ENCODE measurements at places on chromosomes 2 and 18.
A peak's percentile ranks its signal among the peaks of the same experiment; 100 is the strongest.

DNA sequence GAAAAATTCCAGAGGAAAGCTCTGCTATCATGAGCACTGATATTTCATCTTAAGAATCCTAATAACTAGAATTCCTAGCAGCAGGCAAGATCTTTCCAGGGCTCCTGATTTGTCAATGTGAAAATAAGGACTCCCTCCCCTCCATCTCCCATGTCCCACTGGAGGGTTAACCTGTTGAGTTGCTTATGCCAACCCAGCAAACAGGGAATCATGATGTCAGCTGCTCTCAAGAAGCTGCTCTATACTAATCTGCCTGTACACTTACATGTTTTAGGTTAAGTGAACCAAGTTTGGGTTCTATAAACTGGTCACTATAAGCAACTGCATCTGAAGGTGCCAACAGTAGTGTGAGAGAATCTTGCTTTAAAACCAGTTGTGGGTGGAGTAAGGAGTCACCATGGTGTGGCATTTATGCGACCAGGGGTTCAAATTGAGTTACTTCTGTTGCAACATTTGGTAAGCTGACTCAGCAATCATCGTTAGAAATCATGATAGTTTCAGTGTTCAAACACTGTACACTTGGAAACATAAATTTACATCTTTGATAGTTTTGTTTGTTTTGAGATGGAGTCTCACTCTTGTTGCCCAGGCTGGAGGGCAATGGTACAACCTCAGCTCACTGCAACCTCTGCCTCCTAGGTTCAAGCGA lies 53.4 kb downstream of the STK25 start:
- no peaks in the 10 kb centered on the region for H3K4me1 ChIP-seq
- DNase-seq: no peak
- H3K36me3 ChIP-seq: no peaks in the 10 kb centered on the region
- no peak overlapping the region for H3K27ac ChIP-seq
- no peak overlapping the region for H3K4me3 ChIP-seq

- H3K4me1 ChIP-seq: peaks cover 2% of the 10 kb centered on the region
- no peaks in the 10 kb centered on the region for H3K27me3 ChIP-seq
- H3K4me3 ChIP-seq: no peak overlapping the region
- H3K36me3 ChIP-seq: no peaks in the 10 kb centered on the region
These were observed 216.3 kb downstream of the TMX3 start for GRCh38 chr18:68498636-68499035.

- peaks cover 24% of the 10 kb centered on the region for H3K27me3 ChIP-seq
- no peak for DNase-seq
- H3K4me3 ChIP-seq: no peak overlapping the region
- H3K27ac ChIP-seq: no peak overlapping the region
- H3K4me1 ChIP-seq: peaks cover 3% of the 10 kb centered on the region
- H3K36me3 ChIP-seq: no peaks in the 10 kb centered on the region
These were observed 33.8 kb upstream of the HNRNPA3 start for GRCh38 chr2:177178797-177179196.

- DNase-seq: no peak
- peak overlapping the region; percentile 99 for H3K27ac ChIP-seq
- H3K4me1 ChIP-seq: peaks cover 33% of the 10 kb centered on the region
- H3K27me3 ChIP-seq: no peaks in the 10 kb centered on the region
These were observed 7.4 kb downstream of the CXCR4 start for GRCh38 chr2:136110526-136110925.

DNA sequence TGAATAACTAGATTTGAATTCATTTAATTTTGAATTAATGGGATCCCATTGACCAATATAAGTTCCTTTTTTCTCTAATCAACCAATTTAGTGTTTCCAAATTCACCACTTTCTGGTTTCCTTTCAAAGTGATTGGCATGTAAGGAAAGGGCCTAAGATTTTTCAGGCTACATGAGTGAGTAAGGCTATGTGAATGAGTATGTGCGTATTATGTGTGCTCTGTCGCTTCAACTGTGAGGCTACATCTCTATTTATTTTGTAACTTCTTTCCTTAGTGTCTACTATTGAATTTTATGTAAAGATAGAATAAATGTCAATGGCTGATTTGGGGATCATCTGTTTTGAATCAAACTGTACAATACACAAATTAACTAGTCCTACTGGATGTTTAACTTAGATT lies 110.6 kb downstream of the ABCA12 start:
- H3K4me1 ChIP-seq: no peaks in the 10 kb centered on the region
- no peaks in the 10 kb centered on the region for H3K36me3 ChIP-seq
- DNase-seq: no peak
- H3K27me3 ChIP-seq: peaks cover under 1% of the 10 kb centered on the region
- no peak overlapping the region for H3K27ac ChIP-seq
- H3K4me3 ChIP-seq: no peak overlapping the region

DNA sequence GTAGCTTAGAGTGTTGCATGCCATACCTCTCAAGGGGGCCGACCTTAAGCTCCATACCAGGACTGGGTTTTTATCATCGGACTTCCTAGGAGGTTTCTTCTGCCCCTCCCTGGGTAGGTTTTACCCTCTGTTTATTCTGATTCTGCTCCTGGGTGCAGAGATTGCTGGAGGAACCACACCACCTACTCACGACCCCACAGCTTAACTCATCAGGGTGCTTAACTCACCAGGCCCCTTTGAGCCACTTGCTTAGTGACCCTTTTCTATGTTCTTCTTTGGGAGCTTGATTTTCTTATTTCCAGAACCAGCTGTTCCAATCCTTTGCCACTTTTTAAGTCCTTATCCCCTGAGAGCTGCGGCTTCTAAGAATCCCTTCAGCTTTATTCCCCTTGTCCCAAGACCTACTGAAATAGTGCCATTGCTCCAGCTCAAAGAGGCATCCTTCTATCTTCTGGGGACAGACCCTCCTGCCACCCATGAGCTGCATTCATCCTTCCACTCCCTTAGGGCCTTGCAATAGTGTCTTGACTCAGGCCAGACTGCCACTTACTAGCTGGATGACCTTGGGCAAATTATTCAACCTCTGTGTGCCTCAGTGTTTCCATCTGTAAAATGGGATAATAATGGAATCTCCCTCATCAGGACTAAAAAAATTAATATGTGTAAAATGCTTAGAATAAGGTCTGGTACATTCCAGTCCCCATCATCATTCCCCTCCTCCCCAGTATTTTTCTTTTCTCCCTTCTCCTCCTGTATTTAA lies 5.8 kb downstream of the OXER1 start:
- peaks cover 6% of the 10 kb centered on the region for H3K4me1 ChIP-seq
- no peak overlapping the region for H3K4me3 ChIP-seq
- H3K36me3 ChIP-seq: peaks cover 16% of the 10 kb centered on the region

- no peaks in the 10 kb centered on the region for H3K4me1 ChIP-seq
- no peak overlapping the region for H3K4me3 ChIP-seq
- H3K36me3 ChIP-seq: peaks cover 5% of the 10 kb centered on the region
- H3K27ac ChIP-seq: no peak overlapping the region
- no peaks in the 10 kb centered on the region for H3K27me3 ChIP-seq
- DNase-seq: no peak
These were observed 331.3 kb downstream of the KIAA1328 start for GRCh38 chr18:37160038-37160820.

DNA sequence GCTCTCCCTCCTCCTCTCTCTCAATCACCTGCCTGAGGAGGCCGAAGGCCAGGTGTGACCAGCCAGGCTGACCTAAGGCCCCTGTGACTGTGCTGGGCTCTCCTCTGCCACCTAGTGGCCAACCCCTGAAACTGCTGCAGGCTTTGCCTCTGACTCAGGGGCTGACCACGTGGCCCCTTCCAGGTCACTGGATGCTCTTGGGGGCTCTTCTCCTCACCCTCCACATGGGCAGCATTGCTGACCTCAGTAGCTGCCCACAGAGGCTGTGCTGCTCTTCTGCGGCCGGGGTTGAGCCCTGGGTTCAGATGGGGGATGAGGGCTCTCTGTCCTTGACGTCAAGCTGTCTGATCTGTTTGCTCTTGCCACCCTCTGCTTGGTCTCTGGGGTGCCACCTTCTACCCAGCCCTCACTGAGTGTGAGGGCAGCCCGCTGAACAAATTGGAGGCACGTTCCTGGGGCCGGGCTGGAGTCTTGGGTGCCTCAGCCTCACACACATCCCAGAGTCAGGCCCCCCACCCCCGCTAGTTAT lies 122.7 kb downstream of the TWIST2 start:
- H3K27ac ChIP-seq: no peak overlapping the region
- peaks cover 43% of the 10 kb centered on the region for H3K27me3 ChIP-seq
- H3K4me3 ChIP-seq: no peak overlapping the region
- DNase-seq: peak; percentile 16
- H3K36me3 ChIP-seq: peaks cover 2% of the 10 kb centered on the region
- H3K4me1 ChIP-seq: peaks cover 2% of the 10 kb centered on the region

DNA sequence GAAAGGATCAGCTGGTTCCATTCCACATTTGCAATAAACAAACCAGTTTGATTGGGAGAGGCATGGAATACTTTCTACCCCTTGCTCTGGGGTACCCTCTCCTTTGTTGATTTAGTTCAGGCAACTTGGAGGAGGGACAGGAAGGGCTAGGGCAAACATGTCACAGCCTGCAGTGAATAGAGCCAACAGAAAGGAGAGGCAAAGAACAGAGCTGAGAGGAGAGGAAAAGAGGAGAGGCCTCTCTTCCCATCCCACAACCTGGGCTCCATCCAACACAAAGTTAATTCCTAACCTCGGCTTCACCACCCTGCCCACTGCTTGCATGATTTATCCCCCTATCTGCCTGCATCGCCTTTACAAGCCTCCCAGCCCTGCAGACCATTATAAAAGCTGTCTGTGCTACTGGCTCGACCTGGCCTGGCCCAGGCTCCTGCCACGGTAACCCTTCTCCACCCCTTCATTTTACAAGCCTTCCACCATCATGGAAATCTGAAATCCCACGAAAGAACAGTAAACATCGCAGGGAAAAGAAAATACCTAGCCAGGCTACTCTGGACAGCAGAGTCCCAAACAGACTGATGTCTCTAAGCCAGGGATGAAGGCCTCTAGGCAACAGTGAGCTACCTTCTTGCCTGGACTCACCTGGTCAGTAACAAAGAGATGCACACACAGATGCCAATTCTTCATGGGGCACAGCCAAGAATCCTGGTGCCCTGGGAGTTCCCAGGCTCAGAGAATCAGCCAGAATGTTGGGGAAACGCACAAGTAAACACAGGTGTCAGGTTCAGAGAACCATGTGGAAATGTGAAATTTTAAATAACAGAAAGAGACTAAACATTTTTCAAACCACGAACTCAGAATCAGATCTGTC lies 43.6 kb downstream of the NHEJ1 start:
- no peak overlapping the region for H3K27ac ChIP-seq
- no peak overlapping the region for H3K4me3 ChIP-seq
- H3K36me3 ChIP-seq: peaks cover 7% of the 10 kb centered on the region
- peaks cover 21% of the 10 kb centered on the region for H3K4me1 ChIP-seq
- no peaks in the 10 kb centered on the region for H3K27me3 ChIP-seq

GRCh38 chr2:201798252-201798913 lies 8.0 kb upstream of the CDK15 start:
- H3K36me3 ChIP-seq: peaks cover 4% of the 10 kb centered on the region
- H3K4me3 ChIP-seq: no peak overlapping the region
- peaks cover 39% of the 10 kb centered on the region for H3K27me3 ChIP-seq
- no peaks in the 10 kb centered on the region for H3K4me1 ChIP-seq
- no peak for DNase-seq
- no peak overlapping the region for H3K27ac ChIP-seq

DNA sequence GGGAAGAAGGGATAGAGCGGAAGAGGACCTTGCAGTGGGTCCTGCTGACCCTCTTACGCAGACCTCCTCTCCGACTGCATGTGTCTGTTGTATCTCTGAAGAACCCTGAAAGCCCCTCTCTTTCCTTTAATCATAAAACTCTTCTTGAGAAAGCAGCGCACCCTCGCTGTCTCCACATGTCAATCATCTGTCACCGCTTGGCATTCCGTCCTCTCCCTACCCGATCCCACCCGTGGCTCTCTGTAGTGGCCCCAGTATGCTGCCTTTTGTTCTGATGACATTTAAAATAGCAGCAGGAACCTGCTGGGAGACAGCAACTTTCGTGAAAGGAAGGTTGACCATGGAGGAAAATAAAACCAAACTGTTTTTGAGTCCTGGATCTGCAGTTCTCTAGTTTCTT lies 582.9 kb upstream of the SALL3 start:
- peaks cover 5% of the 10 kb centered on the region for H3K27me3 ChIP-seq
- no peak for DNase-seq
- H3K4me1 ChIP-seq: no peaks in the 10 kb centered on the region
- H3K27ac ChIP-seq: no peak overlapping the region
- no peak overlapping the region for H3K4me3 ChIP-seq
- no peaks in the 10 kb centered on the region for H3K36me3 ChIP-seq

GRCh38 chr2:112640800-112641675 lies 4.7 kb upstream of the SLC20A1 start:
- H3K27me3 ChIP-seq: no peaks in the 10 kb centered on the region
- H3K36me3 ChIP-seq: peaks cover 1% of the 10 kb centered on the region
- peaks cover 25% of the 10 kb centered on the region for H3K4me1 ChIP-seq

- peaks cover 2% of the 10 kb centered on the region for H3K36me3 ChIP-seq
- H3K27ac ChIP-seq: no peak overlapping the region
- peaks cover 5% of the 10 kb centered on the region for H3K4me1 ChIP-seq
- H3K4me3 ChIP-seq: no peak overlapping the region
- H3K27me3 ChIP-seq: no peaks in the 10 kb centered on the region
These were observed 15.0 kb upstream of the HTR2B start for GRCh38 chr2:231139796-231140195.

DNA sequence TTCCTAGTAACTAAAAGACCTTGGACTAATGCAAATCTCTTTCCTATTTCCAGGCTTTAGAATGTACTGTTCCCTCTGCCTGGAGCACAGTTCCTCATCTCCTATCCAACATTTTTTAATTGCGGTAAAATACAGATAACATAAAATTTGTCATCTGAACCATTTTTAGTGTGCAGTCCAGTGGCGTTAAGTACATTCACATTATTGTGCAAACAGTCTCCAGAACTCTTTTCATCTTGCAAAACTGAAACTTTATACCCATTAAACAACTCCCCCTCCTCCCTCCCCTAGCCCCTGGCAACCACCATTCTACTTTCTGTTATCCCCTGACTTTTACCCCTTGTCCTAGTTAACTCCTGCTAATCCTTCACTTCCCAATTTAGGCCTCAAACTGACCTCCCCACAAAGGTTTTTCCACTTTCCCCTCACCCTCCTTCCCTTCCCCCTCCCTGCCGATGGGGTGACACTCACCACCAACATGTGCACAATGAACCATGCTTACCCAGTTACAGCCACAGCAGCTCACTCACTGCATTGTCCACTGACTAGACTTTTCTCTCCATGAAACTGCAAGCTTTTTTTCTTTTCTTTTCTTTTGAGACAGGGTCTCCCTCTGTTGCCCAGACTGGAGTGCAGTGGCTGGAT lies 54.8 kb downstream of the KIAA2012 start:
- H3K4me1 ChIP-seq: peaks cover 2% of the 10 kb centered on the region
- H3K36me3 ChIP-seq: peaks cover 4% of the 10 kb centered on the region
- H3K27ac ChIP-seq: no peak overlapping the region
- no peak overlapping the region for H3K4me3 ChIP-seq

DNA sequence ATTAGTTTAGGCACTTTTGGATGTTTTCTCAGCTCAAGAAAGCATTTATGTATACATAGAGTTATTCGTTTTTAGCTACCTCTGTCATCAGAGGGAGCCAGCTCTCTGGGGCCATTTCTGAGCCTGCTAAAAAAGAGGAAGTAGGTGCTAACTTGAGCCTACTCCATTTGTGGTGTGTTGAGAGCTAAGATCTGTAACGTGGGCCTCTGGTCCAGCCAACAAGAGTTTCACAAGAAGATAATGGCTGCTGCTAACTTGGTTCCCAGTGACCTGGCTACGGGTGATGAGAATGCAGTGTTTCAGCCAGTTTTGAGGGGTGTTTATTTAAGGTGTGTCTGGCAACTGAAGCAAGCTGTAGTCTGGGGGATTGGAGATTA lies 182.5 kb downstream of the PRKCE start:
- H3K36me3 ChIP-seq: no peaks in the 10 kb centered on the region
- no peak overlapping the region for H3K4me3 ChIP-seq
- DNase-seq: no peak
- H3K27me3 ChIP-seq: no peaks in the 10 kb centered on the region
- no peak overlapping the region for H3K27ac ChIP-seq

GRCh38 chr18:77133835-77134496 lies 1.4 kb upstream of the MBP start:
- peak overlapping the region; percentile 85 for H3K4me3 ChIP-seq
- peak overlapping the region; percentile 92 for H3K27ac ChIP-seq
- no peaks in the 10 kb centered on the region for H3K27me3 ChIP-seq
- peaks cover 26% of the 10 kb centered on the region for H3K4me1 ChIP-seq
